Cardiac fibroblast (primary cell): ENCODE measurements at places on chromosomes 5 and 9.

GRCh38 chr9:4082948-4083347 is 216.9 kb downstream of the GLIS3 start:
- no peak for DNase-seq

DNA sequence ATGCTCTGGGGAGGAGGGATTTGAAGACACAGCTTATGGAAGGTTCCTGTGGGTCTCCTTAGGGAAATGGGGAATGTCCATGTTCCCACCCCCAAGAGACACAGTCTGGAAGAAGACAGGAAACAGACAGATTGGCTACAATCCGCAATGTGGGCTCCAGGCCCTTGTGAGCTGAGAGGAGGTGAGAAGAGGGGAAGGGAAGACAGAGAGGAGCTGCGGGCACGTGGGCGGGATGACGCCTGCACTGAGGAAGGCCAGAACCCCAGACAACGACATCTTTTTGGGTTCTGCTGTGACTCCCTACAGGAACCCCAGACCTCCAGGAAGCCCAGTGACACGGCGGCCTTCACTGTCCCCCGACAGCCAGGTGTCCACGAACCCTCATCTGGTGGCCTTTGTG is 29.9 kb upstream of the NKD2 start:
- no peak for DNase-seq

DNA sequence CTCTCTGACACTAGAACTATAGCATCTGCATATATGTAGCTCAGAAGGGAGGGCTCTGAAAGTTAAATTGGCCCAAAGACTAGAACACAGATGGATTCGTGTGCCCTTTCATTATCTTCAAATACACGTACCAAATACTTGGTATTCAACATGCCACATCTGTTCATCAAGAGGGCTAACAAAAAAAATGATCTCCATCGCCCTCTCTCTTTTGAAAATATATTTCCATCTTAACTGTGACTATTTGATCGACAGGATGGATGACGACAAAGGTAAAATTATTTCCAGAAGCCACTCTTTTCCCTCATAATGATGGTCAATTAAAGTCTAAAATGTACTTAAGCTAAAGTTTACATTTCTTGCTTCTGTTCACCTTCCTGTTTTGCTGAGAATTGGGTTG is 77.0 kb downstream of the SEMA6A start:
- no peak for DNase-seq

GRCh38 chr9:129414993-129415941 is 205.6 kb downstream of the C9orf50 start:
- no peak for DNase-seq

GRCh38 chr9:116147821-116148220 is 5.8 kb upstream of the PAPPA start:
- DNase-seq = no peak
